Neural crest cell (in vitro differentiated cells): ENCODE measurements at places on chromosomes 12 and 14.

DNA sequence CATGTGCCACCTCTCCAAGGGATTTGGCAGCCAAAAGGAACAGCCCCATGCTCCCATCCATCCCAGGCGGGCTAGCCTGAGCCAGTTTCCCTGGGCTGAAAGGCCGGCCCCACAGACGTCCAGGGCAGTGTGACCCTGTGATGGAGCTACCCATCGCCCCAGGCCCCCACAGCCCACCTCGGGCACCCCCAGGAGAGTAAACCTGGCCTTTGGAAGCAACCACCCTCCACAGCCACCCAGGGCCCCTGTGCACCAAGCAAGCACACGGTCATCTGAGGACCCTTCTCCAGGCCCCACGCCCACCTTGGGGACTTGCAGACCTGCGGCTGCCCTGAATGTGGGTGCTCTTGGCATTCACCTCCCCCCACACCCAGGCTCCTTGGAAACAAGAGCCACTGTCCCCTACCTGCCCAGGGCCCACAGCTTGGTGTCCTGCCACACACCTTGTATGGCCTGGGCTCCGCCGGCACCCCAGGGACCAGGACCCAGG, 8.4 kb downstream of the AHNAK2 start:
- DNase-seq: no peak

GRCh38 chr12:65450625-65451024, 172.1 kb downstream of the MSRB3 start:
- no peak for DNase-seq

GRCh38 chr12:68349220-68349621, 17.1 kb upstream of the MDM1 start:
- no peak for DNase-seq

- no peak for DNase-seq
Measured at GRCh38 chr14:59358102-59358501, 107.1 kb downstream of the GPR135 start.

- DNase-seq: no peak
Measured at GRCh38 chr12:20547816-20548575, 147.1 kb upstream of the SLCO1C1 start.

DNA sequence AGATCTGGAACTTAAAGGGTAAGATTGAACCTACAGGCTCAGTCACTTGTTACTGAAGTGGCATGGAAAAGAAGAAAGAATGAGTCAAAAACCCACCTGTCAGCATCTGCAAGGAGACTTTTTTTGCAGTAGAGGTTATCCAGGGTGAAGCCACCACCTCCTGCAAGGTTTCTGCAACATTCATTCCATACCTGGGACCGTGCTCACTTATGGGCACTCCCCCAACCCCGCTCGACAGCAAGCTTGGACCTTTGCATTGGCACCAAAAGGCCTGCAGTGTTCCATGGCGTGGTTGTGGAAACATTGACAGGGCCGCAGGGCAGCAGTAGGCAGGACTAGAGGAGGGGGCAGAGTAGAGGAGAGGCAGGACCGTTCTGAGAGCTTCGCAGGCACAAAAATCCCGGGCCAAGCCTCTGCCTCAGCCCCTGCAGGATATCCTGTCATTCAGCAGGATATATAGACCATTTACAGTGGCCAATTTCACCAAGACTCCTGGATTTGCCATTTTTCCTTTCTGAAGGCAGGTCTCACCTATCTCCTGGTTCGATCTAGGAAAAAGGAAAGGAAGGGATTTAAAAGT, at the start of gene STAB2:
Gene STAB2 (plus strand): TSS at position 483 of the 580 bp plus-strand sequence. CDS start 204 bp downstream, outside the sequence.
- no peak for DNase-seq

- DNase-seq: no peak
Measured at GRCh38 chr14:99887407-99887806, 94.2 kb downstream of the EML1 start.

GRCh38 chr14:71698027-71698426, 234.2 kb upstream of the RGS6 start:
- DNase-seq: no peak

DNA sequence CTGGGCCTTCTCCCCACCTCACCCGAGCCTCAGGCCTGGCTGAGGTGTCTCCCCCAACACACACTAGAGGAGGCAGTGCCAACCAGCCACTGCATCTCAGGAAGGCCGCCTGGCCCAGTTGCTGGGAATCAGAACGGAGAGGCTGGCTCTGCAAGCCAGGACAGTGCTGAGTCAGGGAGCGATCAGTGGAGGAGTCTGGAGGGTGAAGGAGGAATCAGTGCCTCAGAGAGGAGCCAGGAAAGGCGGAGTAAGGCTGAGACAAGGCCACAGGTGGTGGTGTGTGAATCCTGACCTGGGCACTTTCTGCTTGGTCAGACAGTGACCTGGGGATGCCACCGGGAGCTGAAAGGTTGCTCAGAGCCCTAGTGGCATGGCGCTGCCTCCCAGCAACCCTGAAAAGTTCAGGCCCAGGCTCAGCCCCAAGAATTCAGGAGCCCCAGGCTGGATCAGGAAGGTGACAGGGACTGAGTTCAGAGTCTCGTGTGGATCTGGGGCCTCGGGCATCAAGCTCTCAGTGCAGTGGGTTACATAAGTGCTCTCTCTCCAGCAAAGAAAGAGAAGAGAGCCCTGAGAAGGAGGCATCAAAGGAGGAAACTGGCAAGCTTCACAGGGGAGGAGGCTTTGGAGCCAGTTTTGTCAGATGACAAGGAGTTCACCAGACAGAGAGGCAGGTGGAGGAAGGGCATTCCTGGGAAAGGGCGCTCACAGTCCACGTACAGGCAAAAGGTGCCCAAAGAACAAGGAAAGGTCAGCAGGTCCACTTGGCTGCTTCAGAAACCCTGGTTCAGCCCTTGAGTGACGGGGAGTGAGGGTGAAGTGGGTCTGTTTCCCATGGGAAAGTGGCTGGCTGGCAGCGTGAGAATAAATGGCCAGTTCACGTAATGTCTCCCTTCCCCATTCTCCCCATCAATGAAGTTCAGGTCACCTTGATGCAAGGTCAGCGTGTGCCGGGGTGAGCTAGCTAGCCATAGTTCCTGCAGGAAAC, 87.8 kb downstream of the ZFP36L1 start:
- DNase-seq: no peak

DNA sequence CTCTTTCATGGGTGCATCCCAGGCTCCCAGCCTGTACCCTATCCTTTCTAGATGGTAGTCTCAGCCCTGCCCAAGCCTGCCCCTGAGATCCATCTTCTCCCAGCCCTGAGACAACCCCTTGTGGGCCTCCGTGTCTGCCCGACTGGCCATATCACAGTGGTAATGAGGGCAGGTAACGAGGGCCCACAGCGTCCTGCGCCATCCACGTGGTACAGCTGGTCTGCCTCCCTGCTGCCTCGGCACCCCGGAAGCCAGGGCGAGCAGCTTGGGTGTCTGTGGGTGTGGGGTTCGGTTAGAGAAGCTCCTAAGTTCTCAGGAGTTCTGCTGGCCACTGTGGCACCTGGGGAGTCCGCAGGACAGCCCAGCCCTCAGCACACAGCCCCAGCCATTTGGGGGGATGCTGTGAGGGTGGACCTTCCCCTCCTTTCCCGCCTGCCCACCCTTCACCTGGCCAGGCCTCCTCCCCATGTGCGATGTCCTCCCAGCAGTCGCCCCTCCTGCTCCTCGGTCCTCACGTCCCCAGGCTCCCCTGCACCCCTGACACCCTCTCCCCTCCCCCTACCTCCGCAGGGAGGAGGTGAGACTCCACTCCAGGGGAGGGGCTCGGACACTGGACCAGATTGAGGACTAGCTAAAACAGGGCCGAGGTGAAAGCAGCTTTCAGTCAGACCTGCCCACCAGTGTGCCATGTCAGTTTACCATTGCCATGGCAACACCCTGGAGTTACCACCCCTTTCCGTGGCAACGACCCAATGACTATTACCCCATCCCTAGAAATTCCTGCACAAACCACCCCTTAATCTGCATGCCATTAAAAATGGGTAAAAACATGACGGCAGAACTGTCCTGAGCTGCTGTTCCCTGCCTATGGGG, 69.0 kb downstream of the KIF26A start:
- DNase-seq: no peak

- DNase-seq: no peak
Measured at GRCh38 chr14:62077676-62078261, 315.5 kb downstream of the SNAPC1 start.

GRCh38 chr12:81888106-81888740, 129.1 kb upstream of the PPFIA2 start:
- no peak for DNase-seq

DNA sequence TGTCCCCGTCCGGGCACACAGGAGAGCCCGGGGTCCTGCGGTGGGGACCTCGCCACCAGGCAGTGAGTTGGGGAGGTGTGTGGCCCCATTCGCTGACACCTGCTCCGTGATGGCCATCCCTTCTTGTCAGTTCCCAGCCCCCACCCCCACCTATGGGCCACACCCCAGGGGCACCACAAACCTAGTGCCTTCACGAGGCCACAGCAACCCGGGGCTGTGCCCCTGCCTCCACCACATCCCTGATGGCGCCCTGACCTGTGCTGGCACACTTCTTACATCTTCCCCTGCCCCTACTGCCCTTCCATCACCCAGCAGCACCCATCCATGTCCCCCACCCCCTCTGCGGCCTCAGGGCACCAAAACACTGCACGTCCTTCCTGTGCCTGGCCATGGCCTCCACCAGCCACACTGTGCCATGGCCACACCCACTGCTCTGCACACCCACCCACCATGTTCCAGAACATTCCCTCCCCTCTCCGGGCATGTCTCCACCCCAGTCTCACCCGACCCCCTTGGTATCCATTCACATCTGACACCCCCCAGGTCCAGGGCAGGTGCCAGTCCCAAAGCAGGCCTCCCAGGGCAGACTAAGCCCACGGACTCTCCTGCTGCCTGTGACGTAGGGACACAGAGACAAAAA, 24.4 kb downstream of the JAG2 start:
- DNase-seq: no peak

DNA sequence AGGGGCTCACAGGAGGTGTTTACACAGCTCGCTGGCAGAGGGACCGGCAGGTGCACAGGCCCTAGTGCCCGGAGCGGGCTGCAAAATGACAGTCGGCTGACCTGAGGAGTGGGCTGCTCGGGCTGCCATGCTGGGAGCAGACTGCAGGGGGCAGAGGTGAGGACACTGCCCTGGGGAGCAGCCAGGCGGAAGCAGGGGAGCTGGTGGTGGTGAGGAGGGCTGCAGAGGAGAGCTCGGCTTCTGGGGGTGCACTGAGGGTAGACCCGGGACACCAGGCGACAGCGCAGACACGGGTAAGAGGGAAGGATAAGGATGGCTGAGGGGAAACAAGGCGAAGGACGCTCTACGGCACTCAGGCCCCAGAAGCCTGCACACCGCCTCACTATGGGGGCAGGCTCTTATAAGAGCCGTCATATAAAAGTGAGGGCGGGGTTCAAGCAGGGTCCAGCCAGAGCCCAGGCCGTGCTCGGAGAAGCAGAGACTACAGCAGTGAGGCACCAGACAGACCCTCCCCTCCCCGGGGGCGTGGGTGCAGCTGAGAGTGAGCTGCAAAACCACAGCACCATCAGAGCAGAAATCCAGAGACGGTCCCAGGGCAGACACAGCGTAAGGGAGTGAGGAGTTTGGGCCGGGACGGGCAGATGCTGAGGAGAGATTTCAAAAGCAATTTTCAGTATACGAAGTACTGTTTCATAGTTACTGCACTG, 62.5 kb downstream of the CCDC88C start:
- peak; percentile 40 for DNase-seq

- no peak for DNase-seq
Measured at GRCh38 chr14:99716091-99716849, 32.2 kb downstream of the CYP46A1 start.

DNA sequence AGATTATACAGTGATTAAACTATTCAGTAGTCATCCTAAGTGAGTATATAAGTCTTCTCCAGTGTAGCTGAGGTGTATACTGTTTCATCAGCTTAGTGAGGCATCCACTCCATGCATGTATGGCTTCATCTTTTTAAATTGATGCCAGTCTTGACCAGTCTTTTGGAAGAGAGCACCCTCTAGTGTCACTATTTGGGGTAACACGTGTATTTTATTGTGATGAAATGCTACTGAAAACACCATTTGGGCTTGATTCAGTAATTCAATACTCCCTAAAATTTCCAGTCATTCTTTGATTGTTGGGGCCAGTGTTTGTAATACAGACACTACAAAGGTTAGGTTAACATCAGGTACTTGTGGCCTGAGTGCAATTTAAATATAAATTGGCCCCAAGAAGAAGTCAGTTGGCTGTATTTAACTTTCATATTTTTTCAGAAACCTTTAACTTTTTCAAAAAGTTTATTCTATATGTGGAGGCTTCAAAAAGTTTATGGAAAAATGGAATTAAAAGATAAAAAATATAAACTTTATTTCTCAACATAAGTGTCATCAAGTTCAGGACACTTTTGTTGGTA, 35.3 kb downstream of the MIPOL1 start:
- peak; percentile 9 for DNase-seq

DNA sequence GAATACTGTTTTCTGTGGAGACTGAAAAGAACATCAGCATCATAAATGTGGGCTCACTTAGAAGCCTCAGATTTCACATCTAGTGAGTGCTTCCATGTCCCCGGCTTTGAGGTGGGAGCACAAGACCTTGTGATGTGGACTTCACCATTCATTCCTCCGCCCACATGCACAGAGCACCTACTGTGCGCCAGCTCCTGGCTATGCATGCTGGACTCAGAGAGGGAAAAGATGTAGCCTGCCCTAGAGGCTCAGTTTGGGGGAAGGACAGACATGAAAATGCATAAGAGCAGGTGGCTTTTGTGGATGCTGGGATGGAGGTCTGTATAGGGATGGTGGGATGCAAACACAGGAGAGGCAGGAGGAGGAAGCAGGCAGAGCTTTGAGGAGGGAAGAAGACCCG, 65.0 kb downstream of the SERPINA3 start:
- no peak for DNase-seq

DNA sequence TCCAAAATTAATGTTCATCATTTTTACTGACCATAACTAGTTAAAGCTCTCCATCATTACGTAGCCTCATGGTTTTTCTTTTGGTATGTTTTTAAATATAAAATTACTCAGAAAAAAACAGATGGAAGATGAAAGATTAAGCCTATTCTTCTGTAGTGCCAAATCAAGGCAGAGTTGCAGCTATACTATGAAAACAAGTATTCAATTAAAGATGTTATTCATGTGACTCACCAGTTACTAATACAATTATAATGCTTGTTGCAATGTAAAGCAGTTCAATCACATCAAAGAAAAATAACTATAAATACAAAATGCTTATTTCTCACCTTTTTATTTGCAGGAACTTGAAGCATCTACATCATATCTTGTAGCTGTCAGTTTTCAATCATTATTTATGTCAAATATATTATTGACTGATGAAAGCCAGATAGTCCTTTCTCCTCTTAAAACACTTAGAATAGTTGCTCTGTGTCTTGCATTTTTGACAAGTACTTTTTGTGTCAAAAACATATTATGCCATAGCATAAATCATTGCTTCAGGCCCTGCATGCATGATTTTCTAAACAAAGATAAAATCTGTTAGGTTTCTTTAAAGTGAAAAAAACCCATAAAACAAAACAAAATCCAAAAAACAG, 36.0 kb upstream of the TRHDE start:
- DNase-seq: no peak

GRCh38 chr14:104266631-104267575, 128.5 kb downstream of the KIF26A start:
- no peak for DNase-seq

GRCh38 chr12:2341871-2342270, 289.1 kb downstream of the CACNA1C start:
- no peak for DNase-seq
